ENCODE measurements at places on chromosomes 7 and 10.
A peak's percentile ranks its signal among the peaks of the same experiment; 100 is the strongest.

DNA sequence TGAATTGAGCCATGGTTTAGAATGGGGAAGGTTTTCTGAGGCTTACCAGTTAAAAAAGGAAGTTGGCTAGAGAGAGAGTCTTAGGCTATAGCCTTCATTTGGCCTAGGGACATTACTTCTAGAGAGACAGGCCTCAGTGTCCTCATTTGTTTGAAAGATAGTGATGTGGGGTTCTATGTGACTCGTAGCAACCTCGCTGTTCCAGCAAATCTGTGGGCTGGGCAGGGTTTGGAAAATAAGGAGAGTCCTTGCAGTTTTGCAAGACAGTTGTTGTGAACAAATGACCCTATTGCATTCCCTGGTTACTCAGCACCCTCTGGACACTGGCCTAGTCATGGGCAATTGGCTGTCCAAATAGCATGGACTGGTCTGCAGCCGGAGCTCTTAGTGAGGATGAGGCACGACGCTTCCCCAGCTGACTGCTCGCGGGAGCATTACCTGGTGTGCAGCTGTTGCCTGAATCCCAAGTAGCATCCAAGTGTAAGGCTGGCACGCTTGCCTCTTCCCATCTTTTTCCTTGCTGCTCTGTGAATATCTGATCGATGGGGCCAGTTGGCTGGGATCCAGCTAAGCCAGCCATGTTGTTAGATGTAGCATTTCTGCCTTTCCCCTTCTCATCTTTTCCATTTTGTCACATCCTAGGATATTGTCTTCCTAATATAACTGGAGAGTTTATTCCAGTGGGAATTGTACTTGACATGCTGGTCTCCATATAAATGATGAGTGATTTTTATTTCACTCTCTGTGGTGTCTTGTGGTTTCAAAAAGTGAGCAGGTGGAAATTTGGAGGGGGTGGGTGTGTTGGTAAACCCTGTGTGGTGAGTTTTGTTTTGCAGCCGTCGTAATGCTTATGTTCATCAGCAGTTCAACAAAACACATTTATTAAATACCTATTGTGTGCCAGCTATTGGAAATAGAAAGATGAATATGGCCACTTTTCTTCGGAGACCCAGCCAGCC, 99.8 kb downstream of the SND1 start:
- peak; percentile 8 for DNase-seq

DNA sequence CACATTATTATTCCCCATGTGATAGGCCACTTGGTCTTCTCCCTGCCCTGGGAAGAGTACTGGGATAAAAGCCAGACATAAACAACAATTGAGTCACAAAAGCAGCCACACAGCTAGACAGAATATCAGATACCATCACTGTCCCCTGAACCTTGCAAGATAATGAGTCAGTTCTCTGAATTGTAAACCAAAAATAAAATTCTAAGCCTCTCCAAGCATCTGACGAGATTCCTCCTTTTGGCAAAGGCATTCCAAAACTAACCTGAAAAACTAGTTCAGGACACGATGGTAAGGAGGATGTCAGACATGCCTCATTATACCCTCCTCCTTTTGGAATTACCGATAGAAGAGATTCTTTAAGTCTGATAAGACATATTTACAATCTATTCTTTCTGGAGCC, 450.7 kb downstream of the HTR7 start:
- DNase-seq: no peak

- DNase-seq: no peak
Measured at GRCh38 chr7:95089414-95090315, 182.3 kb downstream of the PPP1R9A start.

DNA sequence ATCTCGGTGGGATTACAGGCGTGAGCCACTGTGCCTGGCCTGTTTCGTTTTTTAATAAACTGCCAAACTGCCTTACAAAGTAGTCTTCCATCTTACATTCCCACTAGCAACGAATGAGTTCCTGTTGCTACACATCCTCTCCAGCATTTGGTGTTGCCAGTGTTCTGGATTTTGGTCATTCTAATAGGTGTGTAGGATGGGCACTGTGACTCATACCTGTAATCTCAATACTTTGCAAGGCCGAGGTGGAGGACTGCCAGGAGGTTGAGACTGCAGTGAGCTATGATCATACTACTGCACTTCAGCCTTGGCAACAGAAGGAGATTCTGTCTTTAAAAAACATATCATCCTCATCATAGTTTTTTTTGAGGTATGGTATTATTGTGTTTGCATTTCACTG, 21.4 kb upstream of the RSBN1L start:
- DNase-seq: no peak

GRCh38 chr10:62626817-62627216, 177.7 kb upstream of the ADO start:
- no peak for DNase-seq

GRCh38 chr10:101287997-101288635, 58.9 kb upstream of the LBX1 start:
- DNase-seq: no peak

DNA sequence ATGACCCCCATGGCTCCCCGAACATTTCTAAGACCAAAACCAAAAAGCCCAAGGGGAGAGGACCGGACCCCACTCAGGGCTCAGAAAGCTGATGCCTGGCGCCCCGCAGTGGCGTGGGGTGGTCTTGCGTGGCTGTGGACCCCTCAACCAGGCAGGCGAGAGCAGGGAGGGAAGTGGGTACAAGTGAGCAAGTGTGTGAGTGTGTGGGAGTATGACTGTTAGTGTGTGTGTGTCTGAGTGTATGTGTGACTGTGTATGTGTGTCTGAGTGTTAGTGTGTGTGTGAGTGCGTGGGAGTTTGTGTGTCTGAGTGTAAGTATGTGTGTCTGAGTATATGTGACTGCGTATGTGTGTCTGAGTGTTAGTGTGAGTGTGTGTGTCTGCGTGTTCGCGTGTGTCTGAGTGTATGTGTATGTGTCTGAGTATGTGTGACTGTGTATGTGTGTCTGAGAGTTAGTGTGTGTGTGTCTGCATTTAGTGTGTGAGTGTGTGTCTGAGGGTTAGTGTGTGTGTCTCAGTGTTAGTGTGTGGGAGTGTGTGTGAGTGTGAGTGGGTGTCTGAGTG, 34.0 kb upstream of the INSIG1 start:
- DNase-seq: no peak

DNA sequence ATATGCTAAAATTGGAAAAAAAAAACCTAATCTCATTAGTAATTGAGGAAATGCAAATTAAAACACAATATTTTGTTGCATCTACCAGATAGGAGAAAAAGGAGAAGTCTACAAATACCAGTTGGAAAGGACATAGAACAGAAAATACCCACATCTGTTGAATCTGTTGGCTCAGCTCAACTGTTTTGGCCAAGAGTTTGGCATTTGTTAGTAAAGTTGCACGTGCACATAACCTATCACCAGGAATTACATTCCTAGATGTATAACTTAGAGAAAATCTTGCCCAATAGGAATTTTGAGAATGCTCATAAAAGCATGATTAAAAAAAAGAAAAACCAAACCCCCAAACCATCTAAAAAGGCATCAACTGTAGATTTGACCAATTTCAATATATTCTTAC, 282.1 kb upstream of the BMPER start:
- DNase-seq: no peak

GRCh38 chr7:17401791-17402627, 103.6 kb downstream of the AHR start:
- DNase-seq: no peak

DNA sequence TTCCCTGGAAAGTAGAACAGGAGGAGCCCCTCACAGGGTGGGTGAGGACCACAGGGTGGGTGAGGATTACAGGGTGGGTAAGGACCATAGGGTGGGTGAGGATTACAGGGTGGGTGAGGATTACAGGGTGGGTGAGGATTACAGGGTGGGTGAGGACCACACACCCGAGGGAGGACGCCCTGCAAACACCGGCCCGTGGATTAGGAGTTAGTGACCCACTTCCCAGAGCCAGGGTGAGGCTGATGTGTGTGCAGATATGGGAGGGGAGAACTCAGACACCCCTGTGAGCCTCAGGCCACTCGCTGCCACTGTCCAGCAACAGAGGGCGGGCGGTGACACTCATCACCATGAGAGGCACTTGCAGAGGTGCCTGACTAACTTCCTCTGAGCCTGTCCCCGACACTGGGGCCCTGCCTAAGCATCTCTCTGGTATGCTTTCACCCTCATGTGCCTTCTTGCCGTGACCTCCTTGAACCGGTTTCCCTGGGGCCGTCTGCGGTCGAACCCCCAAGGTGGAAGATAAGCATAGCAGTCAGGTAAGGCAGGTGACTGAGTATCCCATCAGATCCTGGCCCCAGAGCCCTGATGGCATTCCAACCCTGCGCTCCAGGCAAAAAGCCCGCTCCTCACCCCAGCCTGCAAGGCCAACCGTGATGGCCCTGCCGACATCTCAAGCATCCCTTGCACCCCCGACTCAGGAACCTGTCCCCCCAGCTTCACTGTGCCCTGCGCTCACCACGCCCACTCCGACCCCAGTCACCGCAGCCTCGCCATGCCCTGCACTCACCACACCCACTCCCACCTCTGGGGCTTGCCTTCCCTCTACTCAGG, 74.1 kb downstream of the FAM53B start:
- DNase-seq: no peak

DNA sequence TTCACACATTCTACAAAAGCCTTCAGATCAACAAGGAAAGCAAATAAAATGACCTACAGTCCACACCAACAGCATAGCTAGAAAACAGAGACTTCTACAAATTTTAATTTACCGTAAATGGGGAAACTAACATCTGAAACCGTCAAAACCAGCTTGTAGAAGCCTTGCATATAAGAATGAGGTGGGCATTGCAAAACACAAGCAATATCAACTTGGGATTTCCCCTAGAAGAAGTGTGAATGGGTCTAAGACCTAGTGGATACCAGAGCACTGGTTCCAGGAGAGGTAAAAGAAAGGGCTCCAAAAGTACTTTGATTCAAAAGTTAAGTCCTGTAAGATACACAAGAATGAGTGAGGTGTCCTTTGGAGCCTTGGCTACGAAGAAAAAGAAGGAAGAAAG, 18.7 kb downstream of the RTKN2 start:
- no peak for DNase-seq

GRCh38 chr10:89347701-89348457, 20.1 kb downstream of the IFIT3 start:
- DNase-seq: no peak
